Cerebellar nuclear complex (tissue), 1 donor: ENCODE measurements at places on chromosomes 3 and 15.

DNA sequence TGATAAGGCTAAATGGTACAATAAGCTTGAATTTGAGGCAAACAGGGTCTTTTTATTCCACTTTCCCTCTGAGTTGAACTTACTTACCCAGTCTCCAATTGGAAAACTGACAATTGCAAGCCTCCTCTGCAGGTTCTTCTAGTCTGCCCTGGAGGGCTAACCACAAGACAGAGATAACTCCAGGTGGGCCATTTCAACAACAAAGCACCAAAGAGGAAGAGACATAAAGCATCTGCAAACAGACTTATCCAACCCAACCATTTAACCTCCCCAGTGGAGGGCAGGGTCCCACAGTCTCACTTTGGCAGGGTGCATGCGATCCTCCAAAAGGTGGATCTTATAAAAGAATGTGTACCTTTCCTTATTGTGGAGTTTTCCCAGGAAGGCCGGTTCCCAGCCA lies 525.8 kb downstream of the DIPK2A start:
- no peak for DNase-seq

GRCh38 chr15:68387381-68388143 lies 44.4 kb downstream of the ITGA11 start:
- DNase-seq = no peak

- no peak for DNase-seq
Observed at GRCh38 chr3:169658311-169658931, 5.1 kb downstream of the MECOM start.

- no peak for DNase-seq
Observed at GRCh38 chr3:27914199-27914598, 192.1 kb upstream of the EOMES start.

DNA sequence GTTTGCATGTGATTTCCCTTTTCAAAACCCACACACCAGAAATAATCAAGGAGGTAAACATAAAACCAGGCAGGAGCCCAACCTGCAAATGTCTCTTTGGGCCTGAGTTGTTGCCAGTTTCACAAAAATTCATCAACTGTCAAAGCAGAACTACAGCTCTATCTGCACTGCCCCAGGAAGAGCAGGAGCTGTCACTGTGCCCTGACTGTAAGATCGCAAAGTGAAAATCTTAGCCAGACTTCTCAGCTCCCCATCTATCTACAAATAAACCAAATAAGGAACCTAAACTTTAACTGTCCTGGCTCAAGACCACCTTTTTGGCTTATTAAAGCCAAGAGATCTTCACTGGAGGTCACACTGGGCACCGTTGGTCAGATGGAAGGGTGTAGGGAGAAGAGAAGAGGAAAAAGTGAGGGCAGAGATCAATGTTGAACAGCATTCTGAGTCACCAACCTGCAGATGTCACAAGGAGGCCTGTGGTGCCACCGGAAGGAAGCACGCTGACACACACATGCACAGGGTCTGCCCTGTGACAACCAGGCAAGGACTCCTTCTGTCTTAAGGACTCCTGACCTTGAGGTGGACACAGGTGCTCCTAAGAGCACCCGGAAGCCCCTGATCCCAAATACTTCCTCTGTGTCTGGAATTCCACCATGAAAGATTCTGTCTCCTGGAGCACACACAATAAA lies 58.7 kb downstream of the RPN1 start:
- DNase-seq = no peak

DNA sequence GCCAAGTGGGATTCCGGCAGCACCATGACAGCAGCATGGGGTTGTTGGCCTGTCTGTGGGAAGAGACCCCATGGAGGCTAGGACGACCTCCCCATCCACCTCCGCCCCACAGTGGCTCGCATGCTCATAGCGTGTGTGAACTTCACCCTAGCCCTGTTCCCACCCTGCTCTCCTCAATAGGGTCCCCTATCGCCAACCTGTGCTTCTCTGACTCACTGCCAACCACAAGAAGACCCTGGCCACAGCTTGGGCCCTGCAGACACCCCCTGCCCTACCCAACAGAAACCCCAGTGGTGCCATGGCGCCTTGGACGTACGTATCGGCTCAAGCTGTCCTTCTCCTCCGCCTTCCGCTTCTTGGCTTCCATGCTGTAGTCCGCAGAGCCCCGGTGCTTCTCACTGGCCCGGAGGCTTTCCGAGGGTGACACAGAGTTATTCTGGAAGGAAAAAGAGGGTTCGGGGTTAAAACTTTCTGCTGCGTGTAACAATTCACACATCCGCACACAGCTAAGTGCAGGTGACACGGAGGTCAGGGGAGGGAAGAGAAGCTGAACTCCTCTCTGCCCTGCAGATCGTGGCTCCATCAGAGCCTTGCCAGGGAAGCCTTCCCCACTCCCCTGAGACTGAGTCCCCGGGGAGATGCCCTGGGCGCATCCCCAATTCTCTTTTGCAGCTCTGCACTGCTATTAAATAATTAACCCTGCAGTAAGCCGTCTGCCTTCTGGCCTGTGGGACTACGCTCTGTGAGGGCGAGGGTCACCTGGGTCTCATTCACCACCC lies 37.3 kb downstream of the TLE3 start:
- DNase-seq = no peak

DNA sequence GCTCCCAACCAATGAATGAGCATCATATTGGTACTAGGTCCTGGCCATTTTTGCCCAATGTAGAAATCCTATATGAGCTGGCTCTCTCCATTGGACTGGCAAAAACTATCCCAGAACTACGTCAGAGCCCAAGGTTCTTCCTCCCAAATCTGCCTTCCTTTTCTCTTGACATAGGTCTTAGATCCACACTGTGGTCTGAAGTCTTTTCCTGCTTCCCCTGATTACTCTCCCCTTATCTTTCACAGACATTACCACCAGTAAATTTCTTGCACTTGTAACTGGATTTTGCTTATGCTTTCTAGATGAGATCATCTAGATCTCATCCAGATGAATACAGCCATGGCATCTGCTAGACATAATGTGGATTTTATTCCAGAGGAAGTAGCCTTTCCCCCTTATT lies 141.2 kb upstream of the GADL1 start:
- DNase-seq = no peak

DNA sequence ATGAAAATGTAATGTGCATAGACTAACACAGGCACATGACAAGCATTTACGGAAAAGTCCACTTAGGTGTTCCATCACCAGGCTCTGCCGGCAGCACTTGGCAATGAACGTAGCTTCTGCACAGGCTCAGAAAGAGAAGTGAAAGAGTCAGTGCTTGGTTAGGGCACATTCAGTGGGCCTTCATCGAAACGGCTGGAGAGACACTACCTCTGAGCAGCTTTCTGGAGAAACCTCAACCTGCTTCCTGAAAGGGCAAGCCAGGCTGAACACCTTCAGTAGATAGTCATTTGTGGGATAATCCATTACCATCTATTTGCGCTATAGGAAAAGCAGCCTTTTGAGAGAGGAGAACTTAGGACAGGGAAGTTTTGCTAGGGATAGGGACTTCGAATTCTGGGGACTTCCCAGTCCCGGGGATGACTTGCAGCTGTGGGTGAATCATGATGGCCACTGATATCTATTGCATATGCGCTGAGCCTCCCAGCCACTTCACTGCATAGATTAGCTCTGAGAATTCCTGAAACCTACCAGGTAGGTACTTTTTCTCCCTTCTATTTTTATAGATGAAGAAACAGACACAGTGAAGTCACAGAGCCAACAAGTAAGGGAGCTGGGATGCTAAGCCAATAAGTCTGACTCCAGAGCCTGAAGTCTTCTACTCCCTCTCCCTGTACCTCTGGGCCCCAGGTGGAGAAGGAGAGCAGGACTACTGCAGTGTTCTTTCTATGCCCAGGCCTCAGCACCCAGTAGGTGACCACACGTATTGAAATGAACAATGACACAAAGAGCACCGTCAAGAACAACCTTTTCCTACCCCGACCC lies 4.2 kb upstream of the SH2D7 start:
- DNase-seq = no peak

GRCh38 chr15:39692356-39693327 lies 90.0 kb downstream of the FSIP1 start:
- DNase-seq = no peak
